ENCODE measurements at places on chromosomes 11 and 22. TPM values are rescaled to one million over a fixed set of nuclear protein-coding genes. Genes with fewer than 3 reads are reported as not detected.

GRM5 gene
- under 0.01 TPM for total RNA-seq

SPINDOC gene
- total RNA-seq, result 13.3 TPM

HIC2 gene
- total RNA-seq, result 1.8 TPM

GAL3ST3 gene
- 0.38 TPM for total RNA-seq

HTR3B gene
- not detected for total RNA-seq

TEF gene
- 3.0 TPM for total RNA-seq

WNT11 gene
- total RNA-seq, result 0.13 TPM

CALCA gene
- not detected for total RNA-seq

DEUP1 gene
- not detected for total RNA-seq

TRIM3 gene
- total RNA-seq, result 15.3 TPM

MARK2 gene
- total RNA-seq, result 7.8 TPM

GRIK4 gene
- total RNA-seq, result not detected

TCN2 gene
- 18.2 TPM for total RNA-seq

ANO5 gene
- under 0.01 TPM for total RNA-seq

PRAME gene
- total RNA-seq, result not detected

APOBEC3B gene
- total RNA-seq, result 0.76 TPM

CENATAC gene
- 6.2 TPM for total RNA-seq

MS4A12 gene
- not detected for total RNA-seq

SREBF2 gene
- 41.0 TPM for total RNA-seq
